ENCODE measurements at places on chromosomes 3 and 15. TPM values are rescaled to one million over a fixed set of nuclear protein-coding genes. Genes with fewer than 3 reads are reported as not detected.

ADAMTS7 gene
- 1.2 TPM for total RNA-seq

GRCh38 chr15:67108122-67108961, 42.9 kb downstream of the SMAD3 start:
- H3K27me3 ChIP-seq, result no peaks in the 10 kb centered on the region
- H3K36me3 ChIP-seq, result no peaks in the 10 kb centered on the region
- peaks cover 73% of the 10 kb centered on the region for H3K4me1 ChIP-seq
- no peak overlapping the region for H3K4me3 ChIP-seq
- H3K27ac ChIP-seq, result no peak overlapping the region

GRCh38 chr3:29532473-29532872, 251.6 kb downstream of the RBMS3 start:
- no peak overlapping the region for H3K4me3 ChIP-seq
- H3K4me1 ChIP-seq, result no peaks in the 10 kb centered on the region
- no peak overlapping the region for H3K27ac ChIP-seq
- no peak for DNase-seq
- no peaks in the 10 kb centered on the region for H3K27me3 ChIP-seq
- H3K36me3 ChIP-seq, result no peaks in the 10 kb centered on the region

DNA sequence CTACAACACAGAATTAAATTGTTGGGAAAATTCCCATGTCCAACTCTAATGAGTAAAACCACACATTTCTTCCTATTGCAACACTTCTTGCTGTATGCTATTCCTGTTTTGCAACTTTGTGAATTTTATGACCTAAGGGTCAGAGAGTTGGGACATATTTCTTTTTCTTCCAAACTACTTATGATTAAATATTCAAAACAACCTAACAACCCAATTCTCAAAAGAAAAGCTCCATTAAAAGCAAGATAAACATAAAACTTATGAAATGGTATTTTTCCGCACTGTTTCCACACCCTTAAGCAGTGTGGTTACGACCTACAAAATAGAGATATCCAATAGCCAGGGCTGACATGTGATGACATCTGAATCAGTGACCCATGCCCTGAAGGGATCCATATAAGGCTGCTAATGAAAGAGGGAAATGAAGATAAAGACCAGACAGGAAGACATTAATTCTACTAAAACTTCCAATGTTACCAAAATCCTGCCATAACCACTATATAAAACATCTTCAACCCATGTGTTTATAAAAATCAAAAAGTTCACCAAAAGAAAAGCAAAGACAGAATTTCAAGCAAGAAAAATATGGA, 45.6 kb downstream of the DMXL2 start:
- no peaks in the 10 kb centered on the region for H3K27me3 ChIP-seq
- peak overlapping the region; percentile 19 for H3K27ac ChIP-seq
- H3K4me3 ChIP-seq, result no peak overlapping the region
- H3K4me1 ChIP-seq, result peaks cover 20% of the 10 kb centered on the region
- no peak for DNase-seq

GRCh38 chr3:1017870-1018269, 75.0 kb upstream of the CNTN6 start:
- no peaks in the 10 kb centered on the region for H3K4me1 ChIP-seq
- no peak overlapping the region for H3K4me3 ChIP-seq
- no peak overlapping the region for H3K27ac ChIP-seq

Data from suprapubic skin (tissue), 4 donors.